ENCODE measurements at places on chromosomes 1 and 21.

DNA sequence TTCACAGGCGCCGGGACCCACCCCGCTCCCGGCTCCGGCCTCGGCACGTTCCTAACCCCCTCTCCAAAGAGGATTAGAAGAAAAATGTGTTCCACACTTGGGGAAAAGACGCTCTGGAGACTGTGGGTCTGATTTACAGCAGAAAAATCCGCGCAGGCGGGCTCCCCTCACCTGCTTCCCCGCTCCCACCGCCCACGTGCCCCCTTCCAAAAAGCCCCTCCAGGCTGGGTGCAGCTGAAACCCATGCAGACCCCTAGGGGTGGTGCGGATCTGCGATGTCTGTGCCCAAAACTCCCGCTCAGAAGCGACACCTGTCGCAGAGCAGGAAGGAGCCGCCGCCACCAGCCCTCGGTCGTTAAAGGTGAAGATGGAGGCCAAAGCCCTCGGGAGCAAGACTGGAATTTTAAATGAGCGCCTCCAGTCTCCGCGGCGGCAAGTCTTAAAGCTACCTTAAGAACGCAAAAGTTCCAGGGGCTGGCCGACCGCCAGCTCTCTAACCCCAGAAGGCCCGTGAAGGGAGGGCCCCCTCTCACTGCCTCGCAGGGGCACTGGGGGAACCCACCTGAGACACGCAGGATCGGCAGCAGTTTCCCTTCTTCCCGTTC, 688 bp upstream of the CHD5 start:
- DNase-seq, result no peak

- DNase-seq, result no peak
These were observed 335.3 kb upstream of the KAZN start for GRCh38 chr1:14263225-14263624.

DNA sequence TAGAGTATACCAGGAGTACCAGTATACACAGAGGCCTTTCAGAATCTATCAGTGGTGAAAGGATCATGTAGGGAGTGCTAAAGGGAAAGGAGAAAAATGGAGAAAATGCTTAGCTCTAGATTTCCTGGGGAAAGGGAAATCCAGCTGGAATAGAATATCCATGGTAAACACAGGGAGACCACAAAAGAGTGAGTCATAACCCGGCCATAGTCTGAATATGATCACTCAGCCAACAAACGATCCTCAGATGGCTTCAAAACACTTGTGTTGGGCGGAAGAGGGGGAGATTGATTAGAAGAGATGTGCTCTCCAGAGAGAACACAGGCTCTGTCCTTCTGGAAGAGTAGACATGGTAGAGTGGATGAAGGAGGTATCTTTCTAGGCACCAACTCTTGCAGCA, 180.6 kb downstream of the PAPPA2 start:
- DNase-seq, result no peak

- DNase-seq, result no peak
These were observed 53.1 kb downstream of the PHC2 start for GRCh38 chr1:33377756-33378155.

DNA sequence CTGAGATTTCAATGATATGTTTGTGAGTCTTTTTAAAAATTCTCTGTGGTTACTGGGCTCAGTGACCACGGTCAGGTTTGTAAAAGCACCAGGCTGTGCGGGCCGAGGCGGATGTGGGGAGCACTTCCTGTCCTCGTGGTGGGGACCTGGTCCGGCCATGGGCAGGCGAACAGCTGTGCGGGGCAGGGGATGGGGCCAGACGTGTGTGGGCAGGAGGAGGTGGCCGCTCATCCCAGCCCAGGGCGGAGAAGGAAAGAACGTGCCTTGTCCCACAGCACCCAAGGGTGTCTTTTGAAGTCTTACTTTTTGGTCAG, 5.2 kb upstream of the OXCT2 start:
- no peak for DNase-seq

DNA sequence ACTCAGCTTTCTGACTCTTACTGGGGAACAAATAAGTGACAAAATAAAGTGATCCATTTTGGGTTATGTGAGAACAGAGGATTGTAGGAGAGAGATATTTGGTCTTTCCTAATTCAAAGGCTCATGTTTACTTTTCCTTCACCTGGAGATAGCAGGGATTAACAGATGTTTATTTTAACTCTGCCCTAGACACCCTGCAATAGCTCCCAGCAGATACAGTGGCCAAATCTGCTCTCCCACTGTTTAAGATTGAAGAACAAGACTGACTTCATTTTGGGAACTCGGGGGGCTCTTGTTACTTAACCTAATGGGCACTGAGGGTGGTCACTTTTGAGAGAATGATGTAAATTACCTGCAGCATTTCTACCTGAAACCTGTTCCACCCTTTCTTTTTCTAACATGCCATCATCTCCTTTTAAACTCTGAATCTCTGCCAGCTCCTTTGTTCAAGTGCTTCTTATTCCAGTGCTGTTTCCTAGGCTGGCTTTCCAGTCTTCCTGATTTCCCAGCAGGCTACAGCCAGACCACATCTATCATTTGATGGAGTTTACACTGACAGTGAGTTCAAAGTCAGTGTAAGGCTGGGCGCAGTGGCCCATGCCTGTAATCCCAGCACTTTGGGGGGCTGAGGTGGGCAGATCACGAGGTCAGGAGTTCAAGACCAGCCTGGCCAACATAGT, 90.0 kb downstream of the SELENOF start:
- no peak for DNase-seq

GRCh38 chr1:30191154-30191702, 532.2 kb downstream of the MATN1 start:
- DNase-seq, result no peak

DNA sequence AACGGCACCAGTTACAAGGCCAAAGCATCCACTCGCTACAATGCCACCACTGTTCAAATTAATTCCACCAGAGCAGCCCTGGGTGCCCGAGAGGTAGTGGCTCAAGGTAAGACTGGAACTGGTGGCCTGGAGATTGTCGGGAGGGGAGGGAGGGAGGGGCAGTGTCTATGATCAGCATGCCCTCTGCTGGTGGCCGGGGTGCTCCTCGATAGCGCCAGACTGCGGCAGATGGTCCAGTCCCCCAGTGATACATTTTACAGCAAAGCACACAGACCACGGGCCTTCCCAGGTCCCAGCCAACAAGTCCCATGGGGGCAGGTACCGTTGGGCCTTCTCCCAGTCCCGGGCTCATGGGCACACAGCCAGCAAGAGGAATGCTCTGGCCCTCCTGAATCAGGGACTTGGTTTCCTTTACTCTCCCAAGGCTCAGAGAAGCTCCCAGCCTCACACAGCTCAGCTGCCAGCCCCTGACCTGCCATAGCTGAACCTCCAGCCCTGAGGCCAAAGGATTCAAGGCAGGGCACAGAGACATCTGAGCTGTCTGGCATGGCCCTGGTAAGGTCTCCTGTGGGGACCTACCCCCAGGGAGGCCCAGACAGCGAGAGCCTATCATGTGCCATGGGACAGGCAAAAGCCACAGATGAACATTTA, 15.3 kb downstream of the ACOT7 start:
- DNase-seq, result no peak

DNA sequence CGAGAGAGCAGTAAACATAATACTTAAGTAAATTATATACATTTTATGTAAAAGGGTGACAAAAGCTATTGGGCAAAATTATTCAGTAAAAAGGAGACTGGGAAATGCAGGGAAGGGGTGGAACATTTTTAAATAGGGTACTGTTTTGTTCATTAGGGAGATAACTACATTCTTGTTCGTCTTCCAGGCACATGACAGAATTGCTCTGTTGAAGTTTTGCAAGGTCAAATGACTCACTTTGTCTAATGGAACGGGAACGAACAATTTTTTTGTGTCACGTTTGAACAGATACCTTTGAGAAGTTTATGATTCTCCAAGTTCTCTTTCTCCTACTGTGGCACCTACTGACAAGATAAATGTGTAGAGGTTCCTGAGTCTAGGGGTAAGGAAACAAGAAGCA, 382.3 kb upstream of the ZRANB2 start:
- no peak for DNase-seq

- DNase-seq, result no peak
These were observed 4.0 kb downstream of the FBLIM1 start for GRCh38 chr1:15762546-15762945.

DNA sequence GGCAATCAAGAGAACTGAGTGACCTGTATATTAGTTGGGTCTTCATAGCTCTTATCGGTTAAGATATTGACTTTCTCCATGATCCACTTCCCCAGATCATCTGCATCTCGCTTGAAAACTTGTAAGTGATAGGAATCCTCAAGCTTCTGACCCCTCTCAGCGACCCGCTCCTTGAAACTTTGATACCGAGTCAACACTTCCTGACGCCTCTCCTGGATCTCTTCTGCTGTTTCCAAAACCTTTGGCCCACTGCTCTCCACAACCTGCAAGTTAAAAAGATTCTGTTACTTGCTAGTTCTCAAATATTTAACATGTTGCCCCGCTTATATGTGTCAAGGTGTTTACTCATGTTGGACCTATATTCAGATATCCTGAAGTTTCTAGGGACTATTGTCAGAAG, 1.4 kb downstream of the SPTA1 start:
- DNase-seq, result no peak

DNA sequence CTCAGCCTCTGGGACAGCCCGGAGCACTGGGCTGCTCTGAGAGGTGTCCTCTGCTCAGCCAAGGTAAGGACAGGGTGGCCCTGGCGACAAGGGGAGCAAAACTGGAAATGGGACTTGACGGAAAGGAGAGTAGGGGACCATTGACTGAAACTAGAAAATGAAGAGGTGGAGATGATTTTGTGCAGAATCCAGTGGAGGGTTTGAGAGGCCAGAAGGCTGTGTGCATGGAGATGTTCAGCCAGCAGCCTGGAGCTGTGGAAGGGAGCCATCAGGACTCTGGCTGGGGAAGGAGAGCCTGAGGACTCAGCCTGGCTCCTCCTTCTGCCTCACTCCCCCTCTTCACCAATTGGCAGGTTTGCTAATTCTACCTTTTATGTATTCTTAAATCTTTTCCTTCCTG, 114.2 kb downstream of the EDEM3 start:
- DNase-seq, result no peak

- no peak for DNase-seq
These were observed 24.2 kb downstream of the SNRNP40 start for GRCh38 chr1:31272369-31272768.

GRCh38 chr1:239169276-239169675, 217.1 kb upstream of the CHRM3 start:
- no peak for DNase-seq

DNA sequence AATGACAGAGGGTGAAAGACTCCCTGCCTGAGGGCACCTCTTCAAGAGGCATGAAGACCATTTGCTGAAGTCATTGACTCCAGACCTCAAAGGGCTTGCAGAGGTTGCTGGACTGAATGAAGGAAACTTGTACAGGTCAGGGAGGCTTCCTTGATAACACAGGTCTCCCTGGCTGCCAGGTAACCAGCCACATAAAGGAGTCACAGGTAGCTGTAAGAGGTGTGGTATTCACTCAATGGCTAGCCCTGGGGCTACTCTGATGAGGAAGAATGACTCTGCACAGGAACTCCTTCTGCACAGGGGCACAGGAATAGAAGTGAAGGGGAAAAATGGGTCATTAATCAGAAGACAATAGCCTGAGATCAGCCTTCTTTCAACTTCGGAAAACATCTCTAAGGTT, 187.5 kb downstream of the LMX1A start:
- DNase-seq, result no peak

DNA sequence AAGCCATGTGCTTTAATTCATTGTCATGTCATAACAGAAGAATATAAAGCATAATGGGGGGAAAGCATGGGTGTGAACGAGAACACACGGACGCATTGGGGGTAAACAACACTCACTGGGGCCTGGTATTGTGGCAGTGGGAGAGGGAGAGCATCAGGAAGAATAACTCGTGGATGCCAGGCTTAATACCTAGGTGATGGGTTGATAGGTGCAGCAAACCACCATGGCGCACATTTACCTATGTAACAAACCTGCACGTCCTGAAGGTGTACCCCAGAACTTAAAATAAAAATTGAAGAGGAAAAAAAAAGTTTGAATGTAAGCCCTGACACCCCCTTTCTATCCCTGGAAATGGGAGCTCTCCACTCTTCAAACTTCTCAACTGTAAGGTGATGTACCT, 34.9 kb upstream of the CACHD1 start:
- no peak for DNase-seq

GRCh38 chr1:30262158-30262557, 461.2 kb downstream of the MATN1 start:
- no peak for DNase-seq

DNA sequence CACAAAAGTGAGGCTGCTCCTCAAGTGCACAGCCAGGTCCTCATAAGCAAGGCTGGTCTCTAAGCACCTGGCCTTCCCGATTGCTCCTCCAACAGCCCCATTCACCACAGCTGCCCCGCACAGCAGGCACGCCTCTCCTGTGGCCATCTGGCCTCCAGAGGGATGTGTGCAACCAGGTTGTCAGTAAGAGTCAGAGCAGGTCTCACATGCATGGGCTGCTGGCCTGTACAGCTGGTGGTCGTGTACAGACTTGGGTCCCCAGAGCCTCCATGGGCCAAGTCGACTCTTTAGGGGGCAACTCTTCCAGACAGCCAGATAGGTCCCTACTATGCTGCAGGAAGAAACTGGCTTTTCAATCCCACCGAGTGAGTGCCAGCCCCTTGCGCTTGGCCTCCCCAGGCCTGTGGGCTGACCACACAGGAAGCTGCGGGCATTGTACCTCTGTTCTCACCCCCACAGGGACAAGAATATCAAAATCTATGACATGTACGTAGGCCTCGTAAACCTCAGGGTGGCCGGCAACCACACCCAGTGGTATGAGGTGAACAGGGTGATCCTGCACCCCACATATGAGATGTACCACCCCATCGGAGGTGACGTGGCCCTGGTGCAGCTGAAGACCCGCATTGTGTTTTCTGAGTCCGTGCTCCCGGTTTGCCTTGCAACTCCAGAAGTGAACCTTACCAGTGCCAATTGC, 1.4 kb downstream of the PRSS38 start:
- no peak for DNase-seq

GRCh38 chr1:231465051-231465450, 43.0 kb upstream of the EGLN1 start:
- no peak for DNase-seq

GRCh38 chr21:23398726-23399125, 2208.6 kb downstream of the MRPL39 start:
- no peak for DNase-seq

GRCh38 chr1:175097361-175097760, 29.7 kb downstream of the TNN start:
- no peak for DNase-seq

GRCh38 chr1:167456926-167457325, 61.4 kb downstream of the CD247 start:
- no peak for DNase-seq

- no peak for DNase-seq
These were observed 102.4 kb downstream of the FMN2 start for GRCh38 chr1:240194120-240194519.

DNA sequence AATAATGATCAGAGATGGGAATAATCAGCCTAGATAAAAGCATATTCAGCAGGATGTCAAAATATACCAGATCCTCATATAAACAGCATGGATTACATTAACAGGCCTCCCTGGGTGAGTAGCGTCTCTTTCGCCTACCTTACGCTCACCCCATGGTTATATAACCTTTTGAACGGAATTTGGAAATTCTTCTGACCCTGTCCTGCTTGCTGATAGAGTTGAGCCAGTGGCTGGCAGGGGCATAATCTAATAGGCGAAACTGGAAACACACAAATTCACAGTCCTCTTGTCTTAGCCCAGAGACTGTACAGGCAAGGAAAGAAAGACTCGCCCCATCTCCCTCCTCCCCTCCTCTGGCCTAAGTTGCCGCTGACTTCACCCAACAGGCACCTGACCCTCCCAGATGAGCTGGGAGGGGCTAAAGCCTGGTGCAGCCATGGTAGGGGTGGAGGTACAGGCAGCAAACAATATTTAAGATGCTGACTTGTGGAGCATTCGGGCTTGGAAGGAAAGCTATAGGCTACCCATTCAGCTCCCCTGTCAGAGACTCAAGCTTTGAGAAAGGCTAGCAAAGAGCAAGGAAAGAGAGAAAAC, at the start of gene ANGPTL7:
Gene ANGPTL7, plus strand, starts transcription at position 498 of the 594 bp plus-strand sequence. CDS start 225 bp downstream, outside the sequence.
- no peak for DNase-seq
